ENCODE measurements at places on chromosomes 1 and 21. TPM values are rescaled to one million over a fixed set of nuclear protein-coding genes. Genes with fewer than 3 reads are reported as not detected.

GRCh38 chr1:40300651-40301050, 16.4 kb downstream of the COL9A2 start:
- H3K27ac ChIP-seq, result no peak overlapping the region
- H3K4me3 ChIP-seq, result no peak overlapping the region
- H3K4me1 ChIP-seq, result no peaks in the 10 kb centered on the region
- no peaks in the 10 kb centered on the region for H3K27me3 ChIP-seq

DNA sequence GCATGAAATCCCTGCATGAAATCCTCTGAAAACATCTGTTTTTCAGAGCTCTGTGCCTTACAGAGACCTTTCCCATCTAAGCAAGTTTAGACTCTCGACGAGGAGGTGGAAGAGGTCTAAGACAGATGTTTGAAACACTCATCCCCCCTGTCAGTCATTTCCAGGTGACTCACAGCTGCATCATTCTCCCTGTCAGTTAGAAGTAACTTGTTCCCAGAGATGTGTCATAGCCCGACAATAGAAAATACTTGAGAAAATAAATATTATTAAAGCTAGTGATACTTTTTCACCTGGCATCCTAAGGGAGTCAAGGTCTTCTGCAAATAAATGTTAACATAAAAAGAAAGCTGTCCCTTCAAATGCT, 41.6 kb upstream of the SEC16B start:
- no peak for DNase-seq
- H3K27me3 ChIP-seq, result no peaks in the 10 kb centered on the region
- H3K4me1 ChIP-seq, result no peaks in the 10 kb centered on the region

DNA sequence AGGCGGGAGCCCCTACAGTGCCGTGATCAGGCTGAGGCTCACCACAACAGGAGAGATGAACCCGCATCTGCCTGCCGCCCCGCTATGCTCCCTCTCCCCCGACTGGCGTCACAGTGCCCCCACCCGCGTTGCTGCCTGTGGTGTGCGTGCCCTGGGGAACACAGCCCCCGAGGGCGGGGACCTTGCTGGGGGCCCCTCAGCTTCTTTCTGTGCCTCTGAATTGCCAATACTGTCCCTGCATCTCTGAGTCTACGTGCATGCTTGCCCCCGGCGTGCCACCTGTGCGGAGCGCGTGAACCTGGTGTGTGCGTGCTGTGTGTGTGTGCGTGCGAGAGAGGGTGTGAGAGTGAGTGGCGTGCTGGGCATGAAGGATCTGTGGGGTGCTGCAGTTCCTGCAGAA, 10.3 kb downstream of the PARS2 start:
- no peak overlapping the region for H3K4me3 ChIP-seq
- no peaks in the 10 kb centered on the region for H3K36me3 ChIP-seq
- no peak overlapping the region for H3K27ac ChIP-seq
- H3K4me1 ChIP-seq, result no peaks in the 10 kb centered on the region
- H3K27me3 ChIP-seq, result no peaks in the 10 kb centered on the region

DNA sequence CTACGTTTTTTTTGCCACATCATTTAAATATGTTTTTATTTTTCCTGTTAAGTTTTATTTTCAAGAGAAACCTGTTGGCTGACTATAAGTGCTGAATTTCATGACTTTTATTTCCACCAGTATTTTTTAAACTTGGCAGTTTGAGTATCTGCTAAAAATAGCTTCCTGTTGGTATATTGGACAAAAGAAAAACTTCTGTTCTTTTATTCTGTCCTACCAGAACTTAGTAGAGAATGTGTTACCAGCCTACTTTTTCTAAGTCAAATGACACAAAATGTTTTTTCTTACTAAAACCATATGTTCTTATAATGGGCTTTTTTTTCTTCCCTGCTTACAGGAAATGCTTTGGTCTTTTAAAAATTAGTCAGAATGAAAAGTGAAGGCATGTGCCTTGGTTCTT, 7.6 kb downstream of the DR1 start:
- peaks cover 42% of the 10 kb centered on the region for H3K4me1 ChIP-seq
- H3K27me3 ChIP-seq, result no peaks in the 10 kb centered on the region
- DNase-seq, result no peak
- H3K36me3 ChIP-seq, result peaks cover 27% of the 10 kb centered on the region

The LCE1A gene
- not detected for total RNA-seq

All from CD8-positive, alpha-beta memory T cell (primary cell).